ENCODE measurements at places on chromosomes 5 and 9.

- no peak for DNase-seq
Observed at GRCh38 chr5:176359658-176360057, 1.9 kb downstream of the KIAA1191 start.

DNA sequence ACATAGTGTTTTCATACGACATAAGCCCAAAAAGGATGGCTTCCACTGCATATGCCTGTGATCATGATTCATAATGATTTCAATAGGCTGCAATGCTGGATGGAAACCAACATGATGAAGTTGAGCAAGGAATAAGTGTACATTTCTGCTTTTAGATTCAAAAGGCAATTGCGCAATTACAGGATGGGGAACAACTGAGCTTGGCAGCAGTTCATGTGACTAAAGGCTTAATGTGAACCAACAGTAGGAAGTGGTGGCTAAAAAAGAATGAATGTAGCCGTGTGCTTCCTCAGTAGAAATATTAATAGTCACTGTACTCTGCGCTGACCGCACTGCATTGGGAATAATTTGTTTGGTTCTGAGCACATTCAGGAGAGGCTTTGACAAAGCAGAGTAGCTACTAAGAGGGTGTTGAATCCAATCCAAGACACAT, 51.2 kb downstream of the SLC1A3 start:
- no peak for DNase-seq

- no peak for DNase-seq
Observed at GRCh38 chr9:115230924-115231515, 113.1 kb upstream of the TNC start.

GRCh38 chr5:50564079-50564478, 102.4 kb upstream of the PARP8 start:
- DNase-seq, result no peak

DNA sequence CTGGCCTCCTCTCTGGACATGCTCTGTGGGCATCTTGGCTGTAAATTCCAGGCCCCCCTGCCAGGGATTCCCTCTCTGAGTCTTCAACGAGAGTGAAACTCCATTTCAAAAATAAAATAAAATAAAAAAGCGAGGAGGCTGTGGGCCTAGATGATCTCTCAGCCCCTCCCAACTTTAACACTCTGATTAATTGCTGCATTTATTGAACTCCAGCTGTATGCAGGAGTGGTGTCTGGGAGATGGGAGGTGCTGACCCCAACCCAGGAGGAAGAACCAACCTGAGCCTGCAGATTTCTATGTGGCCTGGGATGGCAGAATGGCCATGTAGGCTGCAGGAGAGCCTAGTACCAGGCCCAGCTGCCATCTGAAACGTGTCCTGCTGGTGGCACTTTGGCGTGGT, 154.5 kb upstream of the IER5L start:
- DNase-seq, result no peak

DNA sequence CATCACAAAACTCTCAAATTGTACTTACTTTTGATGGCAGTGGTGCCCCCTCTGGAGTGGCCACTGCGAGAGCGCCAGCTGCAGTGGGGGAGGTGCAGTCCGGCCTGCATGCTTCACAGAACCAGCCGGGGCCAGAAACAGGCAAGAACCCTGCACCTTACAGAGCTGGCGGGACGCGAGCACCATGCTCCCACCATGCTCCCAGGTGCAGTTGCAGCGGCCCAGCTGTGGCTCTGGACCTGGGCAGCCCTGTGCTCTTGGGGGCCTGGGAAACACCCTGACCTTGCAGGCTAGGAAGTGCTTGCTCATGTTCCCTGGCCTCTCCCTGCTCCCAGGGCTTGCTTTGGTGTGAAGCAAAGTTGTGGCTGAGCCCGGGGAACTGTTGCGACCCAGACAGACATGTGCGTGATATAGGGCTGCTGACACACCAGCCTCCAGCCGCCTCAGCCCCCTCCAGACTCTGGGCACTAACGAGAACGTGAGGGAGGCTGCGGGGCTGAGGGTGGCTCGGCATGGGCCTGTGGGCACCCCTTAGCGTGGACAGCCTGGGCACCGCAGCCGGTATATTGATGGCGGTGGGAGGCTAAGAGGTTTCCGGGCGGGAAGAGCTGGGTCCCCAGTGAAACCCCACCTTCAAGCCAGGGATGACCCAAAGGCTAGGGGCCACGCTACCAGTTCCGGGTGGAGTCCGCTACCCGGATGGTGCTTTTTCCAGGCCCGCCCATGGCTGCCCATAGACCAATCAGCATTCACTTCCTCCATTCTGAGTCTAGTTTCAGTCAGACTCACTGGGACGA, 1809.9 kb upstream of the ACO1 start:
- no peak for DNase-seq

DNA sequence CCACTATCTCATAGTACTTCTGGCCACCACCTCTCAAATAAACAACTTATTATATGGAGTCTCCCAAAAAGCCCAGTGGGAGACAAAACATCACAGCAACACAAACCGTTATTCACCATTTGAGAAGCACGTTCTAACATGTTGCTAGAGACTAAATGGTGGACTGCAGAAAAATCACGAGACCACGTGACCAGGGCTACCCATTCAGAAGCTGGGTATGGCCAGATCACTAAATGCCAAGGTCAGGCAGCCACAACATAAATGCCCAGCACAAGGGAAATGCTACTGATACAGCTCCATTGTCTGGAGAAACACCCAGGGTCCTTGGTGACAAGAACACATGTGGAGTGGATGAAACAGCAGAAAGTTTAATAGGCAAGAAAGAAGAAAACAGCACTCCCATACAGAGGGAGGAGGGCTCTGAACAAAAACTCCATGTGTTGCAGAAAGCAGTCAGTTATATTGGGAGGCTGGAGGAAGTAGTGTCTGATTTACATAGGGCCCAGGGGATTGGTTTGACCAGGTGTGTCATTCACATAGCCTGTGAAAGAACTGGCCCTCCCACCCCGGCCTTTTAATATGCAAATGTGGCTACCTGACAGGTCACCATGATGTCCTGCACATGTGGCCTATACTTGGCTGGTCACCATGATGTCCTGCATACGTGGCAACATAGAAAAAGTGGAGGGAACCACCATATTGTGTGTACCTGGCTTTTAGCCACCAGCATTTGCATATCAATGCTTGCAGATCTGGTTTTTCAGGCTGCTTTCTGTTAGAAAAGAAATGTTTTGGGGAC, 97.2 kb downstream of the TRIM36 start:
- no peak for DNase-seq

DNA sequence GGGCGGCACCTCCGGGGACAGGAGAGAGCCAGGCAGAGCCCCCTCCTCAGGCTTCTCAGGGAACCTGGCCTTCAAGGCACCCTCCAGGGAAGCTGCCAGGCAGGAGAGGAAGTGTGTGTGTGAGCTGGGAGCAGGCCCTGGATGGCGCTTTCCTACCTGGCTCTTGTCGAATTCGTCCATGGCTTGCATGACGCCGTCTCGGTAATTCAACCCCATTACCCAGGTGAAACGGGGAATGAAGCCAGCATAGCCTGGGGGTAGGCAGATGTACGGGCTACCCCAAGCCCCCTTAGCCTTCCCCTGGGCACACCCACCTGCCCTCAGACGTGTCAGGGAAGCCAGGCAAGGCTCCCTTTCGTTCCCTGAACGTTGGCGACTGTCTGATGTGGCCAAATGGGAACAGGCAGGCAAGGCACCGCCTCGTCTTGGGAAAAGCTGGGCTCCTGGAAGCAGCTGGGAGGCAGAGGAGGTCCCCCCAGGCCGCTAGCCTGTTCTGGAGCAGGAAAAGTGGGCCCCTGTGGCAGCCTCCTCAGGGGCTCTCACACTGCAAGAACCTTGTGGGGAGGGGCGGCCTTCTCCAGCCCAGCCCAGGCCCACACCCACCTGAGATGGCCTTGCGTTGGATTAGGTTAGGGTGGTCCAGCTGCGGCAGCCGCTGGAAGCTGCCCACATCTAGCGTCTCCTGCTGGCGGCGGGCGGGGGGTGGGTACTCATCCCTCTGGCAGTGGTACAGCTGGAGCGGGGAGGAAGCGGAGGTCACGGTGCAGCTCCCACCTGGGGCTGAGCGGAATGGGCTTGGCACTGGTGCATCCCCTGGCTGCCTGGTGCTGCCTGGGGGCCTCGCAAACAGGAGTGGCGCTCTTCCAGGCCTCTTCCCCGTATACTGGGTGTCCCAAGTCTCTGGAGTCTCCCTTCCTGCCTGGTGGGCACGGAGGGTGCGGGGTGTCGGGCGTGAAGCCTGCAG, 3.7 kb downstream of the TUBB4B start:
- DNase-seq, result no peak

DNA sequence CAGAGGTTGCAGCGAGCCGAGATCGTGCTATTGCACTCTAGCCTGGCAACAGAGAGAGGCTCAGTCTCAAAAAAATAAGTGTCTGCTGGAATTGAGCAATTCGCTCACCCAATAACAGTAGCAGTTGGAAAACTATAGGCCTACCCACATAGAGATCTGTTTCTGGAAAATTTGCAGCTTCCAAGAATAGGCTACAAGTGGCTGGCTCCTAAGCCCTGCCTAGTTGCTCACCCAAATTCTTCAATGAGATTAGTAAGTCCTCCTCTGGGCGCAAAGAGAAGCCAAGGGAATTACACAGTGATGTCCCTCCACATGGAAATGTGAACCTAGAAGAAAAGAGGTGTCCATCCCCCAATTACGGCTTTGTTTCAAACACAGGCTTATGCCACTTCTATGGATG, 42.6 kb upstream of the RNF38 start:
- DNase-seq, result no peak

DNA sequence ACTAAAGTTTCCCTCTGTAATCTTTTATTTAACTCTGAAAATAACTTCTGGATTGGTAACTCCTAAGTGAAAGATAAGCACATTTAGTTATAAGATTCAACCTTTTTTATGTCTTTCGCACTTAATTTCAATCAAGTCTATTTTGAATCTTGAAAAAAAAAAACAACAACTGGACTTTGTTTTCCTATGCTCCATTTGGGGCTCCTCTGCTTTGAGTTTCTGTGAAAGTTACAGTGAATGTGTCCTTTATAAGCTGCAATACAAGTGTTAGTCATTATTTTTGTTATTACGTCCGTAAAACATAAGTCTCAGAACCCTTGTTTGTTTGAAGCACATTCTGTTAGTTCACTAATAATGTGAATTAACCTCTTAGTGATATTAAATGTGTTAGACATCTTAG, 276.8 kb downstream of the ADAMTS6 start:
- DNase-seq, result no peak

GRCh38 chr9:86788456-86788855, 158.8 kb downstream of the GAS1 start:
- no peak for DNase-seq

GRCh38 chr5:180783340-180784052, 19.1 kb downstream of the MGAT1 start:
- DNase-seq, result no peak

GRCh38 chr9:131094622-131095021, 1.7 kb upstream of the AIF1L start:
- DNase-seq, result no peak

- DNase-seq, result no peak
Observed at GRCh38 chr9:109379513-109379912, 58.7 kb upstream of the EPB41L4B start.

DNA sequence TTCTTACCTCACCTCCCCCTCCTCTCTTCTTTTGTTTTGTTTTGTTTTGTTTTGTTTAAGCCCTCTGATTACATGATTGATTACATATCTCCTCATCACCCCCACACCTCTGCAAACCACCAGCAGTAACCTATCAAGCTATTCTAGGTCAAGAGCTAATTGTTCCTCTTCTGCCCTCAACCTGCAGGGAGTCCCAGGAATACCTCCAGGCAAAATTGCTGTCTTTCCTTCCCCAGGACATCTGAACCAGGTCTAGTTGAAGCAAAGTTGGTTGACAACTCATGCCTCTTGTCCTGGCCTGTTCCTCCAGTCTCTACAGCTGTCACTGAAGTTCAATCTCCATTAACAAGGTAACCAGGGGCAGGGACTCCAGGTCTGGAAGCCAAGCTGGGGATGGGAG, 80.0 kb upstream of the PTGER4 start:
- DNase-seq, result no peak

DNA sequence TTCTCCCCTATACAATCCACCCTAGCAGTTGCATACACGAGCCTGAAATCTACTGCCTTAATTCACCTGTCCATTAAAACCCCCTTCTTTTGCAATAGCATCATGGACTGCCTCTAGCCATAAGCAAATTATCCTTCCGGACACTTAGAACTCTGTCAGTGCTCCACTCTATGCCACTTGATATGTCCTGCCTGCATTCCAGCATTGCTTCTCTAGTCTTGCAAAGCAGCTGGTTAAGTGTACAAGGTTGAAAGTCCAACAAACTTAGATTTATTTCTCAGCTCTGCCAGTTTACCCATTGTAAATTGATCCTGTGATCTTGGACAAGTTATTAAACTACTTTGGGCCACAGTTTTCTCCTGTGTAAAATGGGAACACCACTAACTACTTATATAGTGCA, 197.9 kb downstream of the EPB41L4A start:
- DNase-seq, result no peak

DNA sequence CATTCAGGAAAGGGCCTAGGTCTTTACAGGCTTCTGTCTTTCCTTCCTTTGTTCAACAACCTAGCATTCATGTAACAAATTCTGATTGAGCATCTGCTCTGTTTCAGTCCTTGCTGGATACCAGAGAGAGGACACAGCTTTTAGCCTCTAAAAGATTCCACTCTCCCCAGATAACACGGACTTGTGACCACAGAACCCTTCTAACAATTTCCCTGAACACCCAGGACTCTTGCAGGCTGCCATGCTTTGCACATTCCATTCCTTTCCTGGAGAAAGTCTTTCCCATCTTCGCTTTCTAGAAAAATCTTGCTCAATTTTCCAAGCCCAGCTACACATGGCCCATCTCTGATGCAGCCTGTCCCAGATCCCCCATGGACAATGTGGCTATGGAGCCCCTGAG, 310.9 kb downstream of the ACTL7B start:
- no peak for DNase-seq

- no peak for DNase-seq
Observed at GRCh38 chr5:5306696-5307095, 115.8 kb upstream of the ICE1 start.

DNA sequence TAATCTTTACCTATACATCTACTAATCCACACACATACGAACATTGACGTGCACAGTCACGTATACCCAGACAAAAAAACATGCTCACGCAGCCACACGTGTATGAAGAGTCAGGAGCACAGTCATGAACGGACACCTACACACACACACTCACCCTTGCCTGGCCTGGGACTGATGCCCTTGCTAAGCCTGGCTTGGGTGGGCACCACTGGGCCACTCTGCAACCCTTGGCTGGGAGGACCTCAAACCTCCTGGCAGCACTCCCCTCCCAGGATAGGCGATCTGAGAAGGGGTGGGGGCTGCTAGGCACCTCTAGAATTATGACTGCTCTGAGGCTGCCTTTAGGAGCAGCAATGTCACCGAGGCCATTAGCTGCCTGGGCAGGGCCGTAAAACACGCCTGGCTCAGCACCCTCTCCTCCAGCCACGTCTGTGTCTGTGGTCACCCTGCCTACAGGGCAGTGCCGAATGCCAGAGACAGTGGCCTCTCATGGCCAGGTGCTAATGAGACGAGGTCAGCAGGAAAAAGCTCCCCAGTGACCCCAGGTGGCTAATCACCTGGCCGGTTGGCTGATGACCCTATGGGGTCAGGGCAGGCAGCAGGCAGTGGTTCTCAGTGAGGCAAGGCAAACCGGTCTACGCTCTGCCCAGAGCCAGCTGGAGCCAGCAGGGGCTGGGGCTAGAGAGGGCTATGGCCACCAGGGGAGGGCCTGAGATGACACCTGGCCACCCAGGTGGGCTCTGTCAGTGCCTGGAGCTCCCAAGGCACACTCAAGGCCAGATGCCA, 33.7 kb upstream of the MVB12B start:
- no peak for DNase-seq
